Naive thymus-derived CD8-positive, alpha-beta T cell (primary cell): ENCODE measurements at places on chromosomes 6 and 20.

GRCh38 chr6:140979642-140980091, 1153.1 kb upstream of the GJE1 start:
- no peak for DNase-seq

DNA sequence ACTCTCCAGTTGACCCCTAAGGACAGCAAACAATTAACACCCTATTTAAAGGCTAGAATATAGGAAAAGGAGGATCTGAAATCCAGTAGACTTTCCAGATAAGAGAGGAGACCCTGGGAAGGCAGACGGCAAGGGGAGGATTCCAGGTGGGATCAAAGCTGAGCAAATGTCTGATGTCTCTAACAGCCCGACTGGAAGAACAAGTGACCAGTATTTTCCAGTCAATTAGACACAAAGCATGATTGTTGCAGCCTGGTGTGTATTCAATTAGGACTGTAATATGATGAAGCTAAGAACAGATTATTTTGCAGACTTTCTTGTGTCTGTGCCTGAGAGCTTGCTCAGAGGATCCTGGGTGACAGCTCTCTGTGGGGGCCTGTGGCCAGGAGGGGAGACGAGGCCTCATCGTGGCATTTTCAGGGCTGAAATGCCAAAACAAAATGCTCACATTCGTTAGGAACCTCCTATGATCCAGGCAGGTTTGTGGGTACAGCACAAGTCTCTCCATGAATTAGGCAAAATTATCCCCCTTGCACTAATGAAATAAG, 471.8 kb upstream of the AGPAT4 start:
- no peak for DNase-seq

GRCh38 chr6:53349209-53349693, 501 bp upstream of the ELOVL5 start:
- DNase-seq: no peak

DNA sequence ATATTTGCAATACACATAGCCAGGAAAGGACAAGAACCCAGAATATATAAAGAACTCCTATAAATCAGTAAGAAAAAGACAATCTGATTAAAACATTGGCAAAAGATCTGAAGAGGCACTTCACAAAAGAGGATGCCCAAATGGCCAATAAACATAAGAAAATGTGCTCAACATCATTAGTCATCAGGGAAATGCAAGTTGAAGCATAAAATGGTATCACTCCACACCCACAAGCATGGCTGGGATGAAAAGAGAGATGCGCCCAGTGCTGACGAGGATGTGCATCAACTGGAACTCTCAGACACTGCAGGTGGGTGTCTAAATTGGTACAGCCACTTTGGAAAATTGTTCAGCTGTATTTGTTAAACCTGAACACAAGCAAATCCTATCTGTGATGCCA, 42.4 kb upstream of the MLN start:
- no peak for DNase-seq

DNA sequence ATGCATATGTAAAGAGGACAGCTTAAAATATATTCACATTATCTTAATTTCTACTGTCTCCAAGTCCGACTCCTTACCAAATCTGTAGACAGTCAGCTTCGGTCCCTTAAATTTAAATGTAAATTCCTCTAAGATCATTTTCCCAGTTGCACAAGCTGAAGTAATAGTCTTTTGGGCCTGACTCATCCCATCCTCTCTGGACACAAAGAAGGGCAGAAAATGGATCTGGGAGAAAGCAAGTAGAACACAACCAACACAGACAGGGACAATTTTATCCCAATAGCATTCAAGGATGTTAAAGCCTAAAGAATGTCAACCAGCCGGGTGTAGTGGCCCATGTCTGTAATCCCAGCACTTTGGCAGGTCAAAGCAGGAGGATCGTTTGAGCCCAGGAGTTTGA, 228.3 kb downstream of the ARHGAP18 start:
- DNase-seq: no peak

DNA sequence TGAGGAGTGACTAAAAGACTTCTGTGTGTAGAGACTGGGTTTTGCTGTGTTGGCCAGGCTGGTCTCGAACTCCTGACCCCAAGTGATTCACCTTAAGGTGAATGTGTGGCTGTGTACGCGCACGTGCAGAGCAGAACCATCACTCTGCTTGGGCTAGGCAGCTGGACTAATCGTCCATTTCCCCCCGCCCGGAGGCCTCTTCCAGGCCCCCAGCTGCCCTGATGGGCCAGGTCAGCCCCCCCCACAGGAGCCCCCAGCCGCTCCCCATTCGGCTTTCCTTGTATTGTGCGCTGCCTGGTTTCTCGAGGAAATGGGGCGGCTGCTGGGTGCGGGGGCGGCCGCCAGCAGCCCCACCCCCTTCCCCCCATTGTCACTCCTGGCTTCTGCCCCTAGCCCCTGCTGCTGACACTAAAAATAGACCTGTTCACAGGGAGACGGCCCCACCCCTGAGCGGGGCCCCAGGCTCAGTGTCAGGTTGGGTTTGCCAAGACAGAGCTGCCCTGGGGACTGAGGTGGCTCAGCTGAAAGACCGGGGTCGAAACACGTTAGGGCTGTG, 24.6 kb upstream of the CSNK2A1 start:
- DNase-seq: no peak

- no peak for DNase-seq
Observed at GRCh38 chr20:16821211-16822089, 73.3 kb downstream of the OTOR start.

GRCh38 chr6:27250277-27251111, 3.0 kb downstream of the PRSS16 start:
- DNase-seq: peak; percentile 16

- no peak for DNase-seq
Observed at GRCh38 chr20:54407459-54407858, 67.9 kb upstream of the DOK5 start.

- peak; percentile 85 for DNase-seq
Observed at GRCh38 chr6:108557494-108558371, 3.0 kb upstream of the FOXO3 start.

GRCh38 chr6:166344240-166344639, 1.9 kb upstream of the SFT2D1 start:
- no peak for DNase-seq

DNA sequence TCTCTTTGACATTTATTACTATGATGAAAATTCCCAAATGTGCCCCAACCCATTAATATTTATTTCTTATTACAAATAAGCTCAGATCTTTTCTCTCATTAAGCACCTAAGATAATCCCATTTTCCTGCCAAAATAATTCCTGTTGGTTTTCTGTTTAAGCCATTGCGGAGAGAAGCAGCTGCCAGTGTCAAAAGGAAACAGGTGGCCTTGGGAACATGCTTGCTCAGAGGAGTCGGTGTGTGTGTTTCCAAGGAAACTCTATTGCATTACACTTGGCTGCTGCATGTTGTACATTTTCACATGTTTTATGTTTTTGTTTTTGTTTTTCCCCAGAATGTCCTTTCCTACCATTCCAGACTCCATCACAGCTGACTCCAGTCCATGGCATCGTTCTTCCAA, 56.4 kb downstream of the CD24 start:
- no peak for DNase-seq

DNA sequence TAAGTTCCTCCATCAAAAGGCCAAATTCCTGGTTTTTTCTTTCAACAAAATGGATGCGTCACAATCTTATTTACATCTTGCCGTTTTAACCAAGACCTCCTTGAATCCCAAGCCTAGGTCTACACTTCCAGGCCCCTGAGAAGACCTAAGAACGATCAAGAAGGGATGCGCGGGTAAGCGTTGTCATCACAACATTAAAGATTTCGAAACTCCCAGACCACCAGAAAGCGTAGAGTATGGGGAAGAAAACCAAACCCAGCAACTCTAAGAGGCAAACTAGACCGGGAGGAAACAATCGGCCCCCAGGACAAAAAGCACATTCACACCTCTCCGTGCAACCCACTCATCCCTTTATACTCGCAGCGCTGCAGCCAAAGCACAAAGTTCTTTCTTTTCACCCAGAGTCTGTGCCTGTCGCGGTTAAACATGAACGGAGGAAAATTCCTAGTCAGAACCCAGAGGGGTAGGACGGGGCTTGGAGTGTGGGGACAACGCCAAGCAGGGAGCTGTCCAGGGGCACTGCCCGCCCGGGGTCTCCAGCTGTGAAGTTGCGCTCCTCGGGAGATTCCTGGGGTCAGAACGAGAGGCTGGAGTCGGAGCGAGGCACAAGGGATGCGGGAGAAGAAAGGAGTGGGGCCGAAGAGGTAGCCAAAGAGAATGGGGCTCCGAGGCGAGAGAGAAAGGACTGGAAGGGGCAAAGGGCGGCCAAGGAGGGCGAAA, 725 bp downstream of the OSER1 start:
- no peak for DNase-seq

- DNase-seq: no peak
Observed at GRCh38 chr6:64874776-64875175, 832.2 kb downstream of the EYS start.

GRCh38 chr6:80454197-80454596, 347.7 kb downstream of the BCKDHB start:
- DNase-seq: no peak

- DNase-seq: no peak
Observed at GRCh38 chr20:12047838-12048432, 130.2 kb downstream of the BTBD3 start.

GRCh38 chr6:144127097-144127496, 23.2 kb upstream of the STX11 start:
- no peak for DNase-seq

DNA sequence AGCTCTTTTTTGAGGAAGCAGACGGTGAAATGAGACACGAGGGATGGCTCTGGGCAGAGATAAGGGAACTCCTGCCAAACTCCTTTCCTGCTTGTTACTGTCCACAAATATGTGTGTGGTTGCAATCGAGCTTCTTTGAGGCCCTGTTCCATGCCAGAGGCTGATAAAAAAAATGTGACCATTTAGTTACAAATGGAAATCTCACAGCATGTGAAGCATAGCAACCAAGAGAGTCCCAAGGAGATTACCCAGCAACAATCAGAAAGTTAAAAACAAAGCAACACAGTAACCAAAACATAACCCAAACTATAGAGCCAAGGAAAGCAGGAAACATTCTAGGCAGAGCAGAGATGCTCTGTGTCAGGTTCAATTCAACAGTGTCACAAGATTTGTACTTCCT, 35.4 kb upstream of the HMGN3 start:
- no peak for DNase-seq

GRCh38 chr6:2102966-2103365, 142.4 kb downstream of the GMDS start:
- no peak for DNase-seq

GRCh38 chr6:89984926-89985750, 90.9 kb downstream of the GJA10 start:
- no peak for DNase-seq

GRCh38 chr6:3751077-3751729, at the start of gene PXDC1:
Gene PXDC1 (minus strand): TSS chr6:3751713. CDS start chr6:3751531, 182 bp downstream.
- DNase-seq: no peak

- no peak for DNase-seq
Observed at GRCh38 chr6:129253242-129253641, 370.3 kb downstream of the LAMA2 start.

DNA sequence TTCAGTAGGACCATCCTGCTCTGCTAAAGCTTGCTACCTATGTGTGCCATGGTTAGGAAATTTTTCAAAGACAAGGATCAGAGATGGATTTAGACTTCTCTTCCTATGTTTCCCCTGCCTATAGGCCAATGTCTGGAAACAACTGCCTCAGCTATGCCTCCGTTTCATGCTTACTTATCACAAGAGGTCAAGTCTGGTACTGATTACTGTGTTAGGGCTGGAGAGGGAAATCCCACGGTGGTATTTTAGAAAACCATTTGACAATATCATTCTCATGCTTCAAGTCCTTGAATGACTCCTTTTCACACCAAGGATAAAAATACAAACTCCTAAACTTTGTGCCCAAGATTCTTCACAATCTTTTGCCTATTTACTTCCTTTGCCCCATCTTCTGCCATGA, 484.3 kb downstream of the DHX35 start:
- DNase-seq: no peak

- DNase-seq: no peak
Observed at GRCh38 chr6:69985180-69985579, 118.8 kb downstream of the COL19A1 start.

DNA sequence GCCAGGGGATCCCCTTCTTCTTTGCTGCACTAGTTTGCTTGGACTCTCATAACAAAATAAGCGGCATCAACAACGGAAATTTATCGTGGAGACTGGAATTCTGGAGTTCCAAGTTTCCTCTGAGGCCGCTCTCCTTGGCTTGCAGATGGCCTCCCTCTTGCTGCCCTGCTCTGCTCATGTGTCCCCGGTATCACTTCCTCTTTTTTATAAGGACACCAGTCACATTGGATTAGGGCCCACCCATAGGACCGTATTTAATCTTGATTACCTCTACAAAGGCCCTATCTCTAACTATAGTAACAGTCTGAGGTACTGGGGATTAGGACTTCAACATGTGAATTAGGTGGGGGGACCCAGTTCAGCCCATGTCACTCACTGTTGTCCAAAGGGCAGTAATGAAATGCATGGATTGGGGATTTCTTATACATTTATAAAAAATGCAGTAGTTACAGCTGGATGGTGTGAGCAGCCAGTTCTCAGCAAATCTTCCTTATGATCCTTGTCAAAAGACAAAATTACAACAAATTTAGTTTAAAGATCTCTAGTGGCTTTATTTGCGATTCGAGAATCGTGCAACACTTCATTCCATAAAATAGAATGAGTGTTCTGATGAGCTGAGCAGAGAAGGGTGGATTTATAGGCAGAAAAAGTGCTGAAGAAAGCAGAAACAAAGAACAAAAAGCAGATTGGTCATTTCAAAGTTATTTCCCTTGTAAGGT, 59.3 kb upstream of the AKAP12 start:
- DNase-seq: no peak

DNA sequence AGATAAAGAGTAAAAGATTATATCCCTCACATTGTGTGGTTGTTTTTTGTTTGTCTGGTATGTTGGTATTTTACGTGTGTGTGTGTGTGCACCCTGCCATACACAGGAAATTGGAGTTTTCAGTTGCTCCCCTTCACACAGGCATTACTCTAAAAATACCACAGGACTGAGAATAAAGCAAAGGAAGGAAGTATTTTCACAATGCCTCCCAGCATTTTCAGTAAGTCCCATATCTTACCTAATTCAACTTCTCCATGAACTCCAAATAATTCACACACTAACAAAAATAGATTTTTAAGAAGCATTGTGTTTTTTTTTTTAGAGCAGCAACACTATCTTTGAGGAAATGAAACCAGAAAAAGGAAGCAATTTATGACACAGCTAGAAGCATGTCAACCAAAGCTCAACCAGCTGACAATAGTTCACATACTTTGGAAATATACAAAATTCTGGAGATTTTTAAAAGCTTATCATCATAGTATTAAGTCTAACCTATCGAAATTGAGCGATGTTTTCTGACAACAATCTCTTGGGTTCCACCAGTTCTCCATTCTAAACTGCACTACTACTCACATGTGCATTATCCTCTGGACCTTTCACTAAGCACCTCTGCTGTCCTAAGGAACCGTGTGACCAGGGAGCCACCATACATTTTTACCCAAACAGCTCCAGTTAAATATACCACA, 2.1 kb downstream of the UBE2J1 start:
- DNase-seq: no peak

DNA sequence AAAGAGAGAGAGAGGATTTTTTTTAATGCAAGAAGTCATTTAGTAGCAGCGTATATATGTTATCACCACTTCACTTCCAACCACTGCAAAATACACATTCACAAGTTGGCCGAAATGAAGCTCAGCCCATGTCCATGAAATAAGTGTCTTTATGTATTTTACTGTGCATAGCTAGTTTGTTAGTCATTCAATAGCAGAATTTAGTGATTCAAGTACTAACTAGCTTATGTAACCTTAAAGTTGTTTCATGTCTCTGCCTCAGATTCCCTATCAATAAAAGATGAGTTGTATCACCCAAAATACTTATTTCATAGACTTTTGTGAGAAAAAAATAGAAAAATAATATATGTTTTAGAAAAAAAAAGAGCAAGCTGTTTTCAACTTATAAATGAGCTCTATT, 153.7 kb upstream of the PRDM1 start:
- no peak for DNase-seq
